ENCODE measurements at places on chromosomes 6 and 20.
A peak's percentile ranks its signal among the peaks of the same experiment; 100 is the strongest.

- DNase-seq, result no peak
These were observed 29.5 kb downstream of the BEND6 start for GRCh38 chr6:56984361-56984760.

GRCh38 chr20:40189621-40190020, 499.4 kb downstream of the MAFB start:
- no peak for DNase-seq

- no peak for DNase-seq
These were observed 27.7 kb upstream of the DUSP22 start for GRCh38 chr6:264626-265025.

GRCh38 chr6:117506180-117506835, 23.8 kb downstream of the DCBLD1 start:
- no peak for DNase-seq

- DNase-seq, result no peak
These were observed 198.7 kb upstream of the SGK1 start for GRCh38 chr6:134516582-134516981.

GRCh38 chr6:19905584-19905983, 68.4 kb downstream of the ID4 start:
- DNase-seq, result no peak

GRCh38 chr6:15305496-15305895, 59.6 kb downstream of the JARID2 start:
- DNase-seq, result no peak

DNA sequence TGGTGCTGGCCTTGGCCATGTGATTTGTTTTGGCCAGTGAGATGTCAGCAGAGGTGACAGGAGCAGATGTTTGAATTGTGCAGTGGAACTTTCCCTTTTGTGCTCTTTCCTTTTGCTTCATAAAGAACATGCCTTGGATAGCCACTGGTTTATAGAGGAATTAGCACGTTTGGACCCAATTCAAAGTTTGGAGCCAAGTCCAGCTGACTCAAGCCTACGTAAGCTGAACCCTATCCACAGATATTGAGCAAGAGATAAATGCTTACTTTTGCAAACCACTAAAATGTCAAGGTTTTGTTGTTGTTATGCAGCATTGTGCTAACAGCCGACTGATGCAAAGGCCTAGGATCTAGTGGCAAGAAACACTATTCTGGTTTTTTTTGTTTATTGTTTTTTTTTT, 230.9 kb upstream of the CITED2 start:
- no peak for DNase-seq

DNA sequence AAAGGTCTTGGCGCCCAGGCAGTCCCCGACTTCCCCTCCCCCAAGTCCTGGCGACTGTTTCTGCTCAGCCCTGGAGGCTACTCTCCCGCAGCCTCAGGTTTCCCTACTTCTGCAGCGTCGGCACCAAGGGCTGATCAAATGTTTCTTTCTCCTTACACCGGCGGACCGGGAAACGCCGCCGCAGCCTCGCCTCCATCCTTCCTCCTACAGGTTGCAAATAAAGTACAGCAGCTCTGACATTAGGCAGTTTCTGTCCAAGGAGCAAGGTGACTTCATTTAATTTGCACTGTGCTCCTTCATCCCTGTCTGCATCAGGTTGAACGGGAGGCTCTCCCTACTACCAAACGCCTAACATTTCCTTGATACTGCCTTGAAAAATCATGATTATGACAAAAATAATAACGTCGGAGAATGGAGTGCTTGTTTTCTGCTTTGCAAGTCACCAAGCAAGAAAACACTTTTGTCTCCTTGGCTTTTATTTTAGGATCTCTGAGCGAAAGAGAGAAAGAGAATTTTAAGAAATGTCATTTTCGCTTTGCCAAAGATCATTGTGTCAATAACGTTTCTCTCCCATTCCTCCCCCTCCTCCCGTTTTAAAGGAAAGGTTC, 1.0 kb downstream of the CLIC5 start:
- peak; percentile 37 for DNase-seq

DNA sequence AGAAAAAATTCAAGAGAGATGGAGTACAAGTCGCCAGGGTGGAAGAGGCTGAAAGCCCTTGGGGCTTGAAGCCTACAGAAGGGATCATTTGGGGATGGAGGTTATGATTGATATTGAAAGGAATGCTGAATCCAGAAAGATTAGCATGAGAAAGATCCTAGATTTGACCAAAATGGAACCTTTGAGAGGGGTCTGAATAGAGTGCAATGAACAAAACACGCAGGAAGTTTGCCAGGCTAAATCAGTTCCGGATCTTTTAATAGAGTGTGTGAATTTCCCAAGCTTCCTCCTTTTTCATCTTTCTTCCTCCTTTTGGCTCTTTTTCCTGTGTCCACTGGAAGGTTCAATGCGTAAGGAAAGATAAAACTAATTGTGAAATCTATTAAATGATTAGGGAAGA, 15.3 kb downstream of the IPCEF1 start:
- DNase-seq, result no peak

DNA sequence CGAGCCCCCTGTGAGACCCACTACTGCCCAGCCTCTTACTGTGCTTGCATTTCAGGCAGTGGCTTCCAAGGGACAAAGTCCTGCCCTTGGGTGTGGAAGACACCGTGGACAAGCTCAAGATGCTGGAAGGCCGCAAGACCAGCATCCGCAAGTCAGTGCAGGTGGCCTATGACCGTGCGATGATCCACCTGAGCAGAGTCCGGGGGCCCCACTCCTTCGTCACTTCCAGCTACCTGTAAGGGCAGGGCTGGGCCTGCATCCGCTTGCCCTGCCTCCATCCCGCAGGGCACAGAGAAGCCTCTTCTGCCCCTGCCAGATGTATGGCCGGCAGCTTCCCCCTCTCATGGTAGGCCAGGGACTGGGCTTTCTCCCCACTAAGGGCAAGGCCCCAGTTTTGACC, 33.8 kb downstream of the BRPF3 start:
- DNase-seq, result no peak

DNA sequence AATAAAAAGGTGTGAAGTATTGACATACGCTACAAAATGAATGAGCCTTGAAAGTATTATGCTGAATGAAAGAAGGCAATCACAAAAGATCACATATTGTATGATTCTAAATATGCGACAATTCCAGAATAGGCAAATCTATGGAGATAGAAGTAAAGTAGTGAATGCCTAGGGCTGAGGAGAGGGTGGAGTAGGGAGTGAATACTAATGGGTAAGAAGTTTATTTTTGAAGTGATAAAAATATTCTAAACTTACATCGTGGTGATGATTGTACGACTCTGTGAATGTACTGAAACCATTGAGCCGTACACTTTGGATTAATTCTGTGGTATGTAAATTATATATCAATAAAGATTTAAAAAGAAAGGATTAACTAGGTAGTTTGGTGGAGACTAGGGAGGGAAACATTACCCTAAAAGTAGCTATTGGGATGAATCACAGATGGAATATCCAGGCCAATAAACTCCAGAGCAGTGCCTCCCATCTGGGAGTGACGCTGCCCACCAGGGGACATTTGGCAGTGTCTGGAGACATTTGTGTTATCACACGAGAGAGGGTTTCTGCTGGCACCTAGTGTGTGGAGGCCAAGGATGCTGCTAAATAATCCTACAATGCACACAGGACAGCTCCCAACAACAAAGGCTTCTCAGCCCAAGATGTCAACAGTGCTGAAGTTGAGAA, 214.2 kb upstream of the PCSK2 start:
- no peak for DNase-seq

DNA sequence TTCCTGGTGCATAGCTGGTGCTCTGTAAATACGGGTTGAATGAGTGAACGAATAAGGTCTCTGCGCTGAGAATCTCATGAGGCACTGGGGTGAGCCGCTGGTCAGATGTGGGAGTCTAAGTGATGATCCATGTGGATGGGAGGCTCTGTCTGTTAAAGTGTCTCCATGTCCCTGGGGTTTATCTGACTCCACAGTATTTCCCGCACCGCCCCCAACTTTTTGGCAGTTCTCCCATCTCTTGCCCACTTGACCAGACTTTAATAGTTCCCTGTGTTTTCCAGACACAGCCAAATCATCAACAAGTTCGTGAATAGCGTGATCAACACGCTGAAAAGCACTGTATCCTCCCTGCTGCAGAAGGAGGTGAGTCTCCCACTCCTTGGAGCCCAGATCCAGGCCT, 9.9 kb downstream of the BPIFA2 start:
- no peak for DNase-seq

- DNase-seq, result no peak
These were observed 21.8 kb upstream of the SAMD5 start for GRCh38 chr6:147486683-147487082.

- DNase-seq, result peak; percentile 64
These were observed 13.6 kb downstream of the STMND1 start for GRCh38 chr6:17115251-17116116.

DNA sequence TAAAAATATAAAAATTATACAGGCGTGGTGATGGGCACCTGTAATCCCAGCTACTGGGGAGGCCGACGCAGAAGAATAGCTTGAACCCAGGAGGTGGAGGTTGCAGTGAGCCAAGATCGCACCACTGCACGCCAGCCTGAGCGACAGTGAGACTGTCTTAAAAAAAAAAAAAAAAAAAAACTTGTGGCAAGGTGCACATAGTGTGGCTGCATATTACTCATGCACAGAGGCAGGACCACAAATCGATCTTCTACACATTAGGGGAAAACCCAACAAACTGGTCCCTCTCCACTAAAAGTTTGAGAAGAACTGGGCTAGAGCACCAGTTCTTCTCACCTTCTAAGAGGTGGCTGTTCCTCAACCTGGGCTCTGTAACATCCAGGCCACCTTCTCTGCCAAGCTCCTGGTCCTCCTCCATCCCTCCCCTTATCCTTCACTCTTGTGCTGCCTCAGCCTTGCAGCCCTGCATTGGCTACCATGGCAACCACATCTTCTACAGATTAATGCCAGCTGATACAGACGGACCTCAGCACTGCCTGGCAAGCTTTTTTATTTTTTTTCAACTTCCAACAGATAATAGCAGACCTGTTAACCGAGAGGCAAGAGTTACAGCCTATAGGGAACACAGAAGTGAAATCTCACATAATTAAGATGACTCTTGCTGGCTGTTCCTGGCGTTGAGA, 88.0 kb downstream of the ATP9A start:
- DNase-seq, result no peak

DNA sequence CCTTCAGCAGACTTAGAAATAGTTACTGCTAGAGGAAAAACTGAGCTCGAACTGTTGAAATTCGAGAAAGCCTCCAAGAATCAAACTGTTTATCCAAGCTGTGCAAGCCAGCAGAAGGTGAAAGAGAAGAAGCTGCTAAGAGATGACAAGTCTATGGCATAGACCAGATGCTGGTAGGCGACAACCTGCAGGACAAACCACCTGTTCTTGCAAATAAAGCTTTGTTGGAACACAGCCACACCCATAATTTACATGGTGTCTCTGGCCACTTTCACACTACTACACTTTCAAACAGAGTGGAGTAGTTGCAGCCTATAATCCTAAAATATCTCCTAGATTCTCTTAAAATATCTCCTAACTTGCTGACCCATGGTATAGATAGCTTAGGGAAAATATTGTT, 33.3 kb downstream of the TNFRSF21 start:
- DNase-seq, result no peak

GRCh38 chr6:136945072-136945471, 23.0 kb downstream of the SLC35D3 start:
- DNase-seq, result no peak

- DNase-seq, result no peak
These were observed 1047.8 kb downstream of the EPHA7 start for GRCh38 chr6:92371211-92372208.

- DNase-seq, result no peak
These were observed 150.7 kb upstream of the LAMP5 start for GRCh38 chr20:9363673-9364072.

All from mucosa of gallbladder (tissue), 1 donor.